ENCODE measurements at places on chromosomes 3 and 15.

- no peak for DNase-seq
Measured at GRCh38 chr15:42274702-42274989, 1.4 kb upstream of the TMEM87A start.

GRCh38 chr3:134978658-134979057 is 183.6 kb downstream of the EPHB1 start:
- DNase-seq, result no peak

DNA sequence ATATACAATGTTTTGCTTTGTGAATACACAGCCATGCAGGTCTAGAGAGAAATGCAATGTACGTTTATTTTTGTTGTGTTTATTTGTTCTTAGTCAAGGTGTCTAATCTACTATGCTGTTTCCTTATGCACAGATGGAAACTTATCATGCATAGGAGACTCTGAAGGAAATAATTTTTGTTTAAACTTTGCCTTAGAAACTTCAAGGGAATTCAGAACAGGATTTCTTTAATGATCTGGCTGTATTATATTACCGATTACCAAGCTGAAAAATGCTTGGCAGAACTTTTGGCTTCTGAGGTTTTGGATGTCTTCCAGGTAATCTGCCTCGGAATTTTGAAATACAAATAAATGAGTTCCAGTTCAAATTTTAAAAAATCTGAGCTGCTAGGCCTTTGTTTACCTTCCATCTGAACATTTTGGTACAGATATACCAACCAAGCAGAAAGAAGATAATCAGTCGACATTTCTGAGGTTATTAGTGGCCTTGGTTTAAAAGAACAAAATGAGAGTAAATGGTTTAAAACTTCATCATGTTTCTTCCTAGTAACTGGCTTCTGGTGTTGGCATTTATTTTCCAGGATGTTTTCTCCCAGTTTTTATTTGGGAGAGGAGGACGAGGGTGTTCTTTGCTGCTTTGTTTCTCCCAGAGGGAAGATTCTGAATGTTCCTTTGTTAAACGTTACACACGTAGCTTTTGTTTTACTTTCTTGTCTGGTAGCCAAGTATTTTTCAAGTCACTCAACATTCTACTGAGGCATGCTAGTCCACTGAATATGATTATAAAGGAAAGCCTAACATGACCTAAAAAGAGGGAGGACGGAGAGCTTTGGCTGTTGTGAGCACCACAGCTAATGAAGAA is 421.8 kb upstream of the TBL1XR1 start:
- no peak for DNase-seq

DNA sequence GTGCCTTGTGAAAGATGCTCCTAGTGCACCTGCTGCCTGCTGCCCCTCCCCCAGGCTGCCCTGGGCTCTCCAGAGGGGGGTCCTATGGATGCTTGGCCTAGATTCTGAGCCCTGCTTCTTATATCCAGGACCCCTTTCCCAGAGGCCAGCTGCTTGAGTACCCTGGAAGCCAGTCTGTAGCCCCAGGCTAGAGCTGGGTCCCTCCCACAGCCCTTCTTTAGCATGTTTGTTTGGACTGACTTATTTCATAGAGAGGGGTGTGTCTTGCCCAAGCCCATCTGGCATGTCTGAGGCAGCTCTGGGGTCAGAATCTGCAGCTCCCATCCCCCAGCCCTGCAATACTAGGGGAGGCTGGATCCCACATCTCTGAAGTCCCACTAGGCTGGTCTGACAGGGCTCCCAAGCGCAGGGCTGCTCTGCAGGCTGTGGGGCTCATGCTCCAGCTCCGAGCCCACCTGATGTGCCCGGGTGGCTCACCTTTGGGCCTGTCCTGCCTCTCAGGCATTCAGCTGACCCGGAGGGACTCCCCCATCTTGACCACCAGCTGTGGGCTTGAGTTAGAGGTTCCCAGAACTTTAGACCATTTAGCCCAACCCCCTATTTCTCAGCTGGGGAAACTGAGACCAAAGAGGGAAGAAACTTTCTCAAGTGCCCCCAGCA is 3.1 kb downstream of the CHRNB4 start:
- DNase-seq, result no peak
